ENCODE measurements at places on chromosomes 5 and 9.

- no peak for DNase-seq
These were observed 386.4 kb downstream of the RAB3C start for GRCh38 chr5:58969253-58969652.

GRCh38 chr9:120524038-120524437 is 55.9 kb downstream of the CDK5RAP2 start:
- no peak for DNase-seq

DNA sequence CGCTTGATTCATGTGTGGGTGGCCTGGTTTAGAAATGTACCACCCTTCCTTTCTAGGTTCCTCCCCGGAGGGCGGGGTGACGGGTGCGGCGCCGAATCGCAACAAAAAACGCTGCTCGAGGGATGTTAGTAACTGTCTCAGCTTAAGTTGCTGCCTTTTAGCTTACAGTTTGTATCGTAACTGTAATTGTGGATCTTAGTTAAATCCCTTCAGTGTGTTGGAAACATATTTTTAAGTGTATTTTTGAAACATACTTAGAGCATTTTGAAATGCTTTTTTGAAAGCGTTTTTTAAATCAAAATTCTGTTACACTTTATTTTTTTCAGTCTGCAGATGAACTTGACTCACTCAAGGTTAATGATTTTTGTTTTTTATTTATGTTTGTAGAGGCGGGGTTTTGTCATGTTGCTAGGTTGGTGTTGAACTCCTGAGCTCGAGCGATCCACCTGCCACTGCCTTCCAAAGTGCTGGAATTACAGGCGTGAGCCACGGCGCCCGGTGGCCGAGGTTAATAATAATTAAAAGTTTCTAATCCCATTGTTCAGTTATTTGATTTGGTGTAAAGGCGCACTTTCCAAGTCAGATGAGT is 997 bp upstream of the CHD1 start:
- DNase-seq = no peak

DNA sequence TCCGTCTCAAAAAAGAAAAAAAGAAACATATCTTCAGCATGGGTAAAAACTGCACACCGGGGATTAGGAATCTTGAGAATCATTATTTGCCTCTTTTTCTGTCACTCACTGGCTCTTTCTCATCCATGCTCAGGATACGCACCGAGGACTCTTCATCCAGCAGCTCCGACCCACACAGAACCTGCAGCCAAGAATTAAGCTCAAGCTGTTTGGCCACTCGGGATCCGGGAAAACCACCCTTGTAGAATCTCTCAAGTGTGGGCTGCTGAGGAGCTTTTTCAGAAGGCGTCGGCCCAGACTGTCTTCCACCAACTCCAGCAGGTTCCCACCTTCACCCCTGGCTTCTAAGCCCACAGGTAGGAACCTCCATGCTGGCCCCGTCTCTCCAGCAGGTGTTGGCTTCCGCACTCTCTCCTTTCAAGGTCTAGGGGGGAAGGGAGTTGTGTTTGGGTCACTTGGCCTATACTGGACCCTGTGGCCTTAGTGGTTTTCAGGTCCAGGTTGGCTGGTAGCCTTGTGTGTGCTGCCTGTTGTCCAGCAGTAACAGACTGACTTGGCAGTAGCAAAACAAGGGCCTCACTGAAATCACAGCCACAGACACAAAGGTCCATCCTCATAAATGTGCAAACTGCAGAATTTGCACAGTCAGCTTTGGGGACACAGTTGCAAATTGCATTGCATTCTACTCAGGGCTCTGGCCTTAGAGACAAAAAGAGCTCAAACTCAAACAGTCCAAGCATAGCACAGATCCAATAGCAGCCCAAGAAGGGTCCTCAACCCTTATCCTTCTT is 44.5 kb upstream of the CTSL start:
- no peak for DNase-seq

GRCh38 chr9:120833325-120833724 is 9.4 kb downstream of the PSMD5 start:
- no peak for DNase-seq

DNA sequence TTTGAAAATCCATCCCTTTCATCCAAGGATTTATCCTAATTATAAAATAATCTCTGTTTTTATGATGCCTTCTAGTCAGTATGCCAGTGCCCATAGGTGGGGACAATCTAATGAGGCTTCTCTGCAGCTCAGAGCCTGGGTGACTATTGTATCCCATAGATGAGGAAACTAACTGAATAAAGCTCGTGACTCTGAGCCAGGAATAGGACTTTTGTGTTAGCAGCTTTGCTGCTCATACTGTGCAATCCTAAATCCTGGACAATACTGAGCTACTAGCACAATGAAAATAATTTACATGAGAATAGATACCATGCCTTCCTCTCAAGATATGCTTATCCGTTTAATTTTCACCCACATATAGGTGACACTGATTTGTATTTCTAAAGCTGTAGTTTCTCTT is 443.0 kb downstream of the PLK2 start:
- DNase-seq = no peak

DNA sequence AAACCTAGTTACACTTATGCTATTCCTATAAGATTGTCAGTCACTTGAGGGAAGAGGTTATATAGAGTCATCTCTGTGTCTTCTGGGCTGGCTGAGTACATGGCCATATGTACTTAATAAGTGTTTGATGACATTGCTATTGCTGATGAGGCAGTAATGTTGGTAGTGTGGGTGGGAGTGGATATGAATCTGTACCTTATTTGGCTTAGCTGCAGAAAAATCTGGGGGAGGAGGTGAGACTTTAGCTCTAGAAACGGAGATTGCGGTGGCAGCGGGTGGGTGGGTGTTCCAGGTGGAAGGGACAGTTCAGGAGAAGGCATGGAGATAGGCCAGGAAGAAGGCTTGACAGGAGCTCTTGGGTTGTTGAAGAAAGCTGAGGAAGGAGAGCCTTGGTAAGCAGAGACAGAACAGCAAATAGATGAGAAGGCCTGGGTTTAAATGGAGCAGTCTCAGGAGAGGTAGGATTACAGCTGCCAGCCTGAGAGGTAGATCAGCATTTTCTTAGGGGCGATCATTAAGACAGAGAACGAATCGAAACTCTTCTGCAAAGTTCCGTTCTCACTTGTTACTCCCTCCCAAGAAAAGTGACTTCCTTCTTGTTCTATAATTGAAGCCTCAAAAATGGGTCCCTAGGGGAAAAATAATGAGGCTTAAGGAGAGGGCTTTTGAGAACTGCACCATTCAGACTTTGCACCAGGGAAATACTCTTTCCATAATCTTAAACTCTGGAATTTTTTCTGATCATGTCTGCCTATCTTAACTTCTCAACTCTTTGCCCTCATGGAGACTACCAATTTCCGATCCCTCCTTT is 160.5 kb downstream of the UNC13B start:
- no peak for DNase-seq

DNA sequence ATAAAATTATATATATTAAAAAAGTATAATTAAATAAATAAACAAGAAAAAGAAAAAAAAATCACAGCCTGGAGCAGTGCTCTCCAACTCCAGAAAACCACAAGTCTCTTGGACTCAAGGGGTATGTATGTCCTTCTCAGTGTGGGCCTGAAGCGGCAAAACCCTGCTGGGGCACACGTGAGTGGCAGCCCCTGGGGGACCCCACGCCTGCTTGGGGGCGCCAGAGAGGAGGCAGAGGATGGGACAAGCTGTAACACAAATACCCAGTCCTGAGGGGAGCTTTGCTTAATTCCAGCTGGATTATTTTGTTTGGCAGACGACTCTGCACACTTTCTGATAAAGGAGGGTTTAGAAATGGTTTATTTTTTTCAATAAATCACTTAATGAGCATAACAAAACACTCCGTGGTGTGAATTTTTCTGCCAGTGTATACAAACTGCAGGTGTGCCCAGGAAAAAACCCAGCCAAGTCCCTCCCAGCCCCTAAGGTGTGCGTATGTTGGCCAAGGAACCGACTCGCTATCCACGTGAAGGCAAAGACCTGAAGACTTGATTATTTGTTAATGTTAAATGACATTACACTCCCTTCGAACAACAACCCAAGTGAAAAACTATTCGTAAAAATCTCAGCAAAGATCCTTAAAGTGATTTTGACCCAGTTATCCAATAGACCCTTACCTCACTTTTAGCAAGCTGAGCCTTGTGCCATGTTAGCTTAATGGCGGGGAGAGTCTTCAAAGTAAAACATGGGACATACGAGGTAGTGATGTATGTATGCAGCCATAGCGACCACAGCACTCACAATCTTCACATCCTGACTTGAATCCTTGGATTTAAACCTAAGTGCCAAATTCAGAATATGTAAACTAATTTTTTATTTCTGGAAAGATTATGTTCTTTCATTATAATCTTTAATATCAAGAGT is 32.9 kb downstream of the ANKH start:
- no peak for DNase-seq

- DNase-seq = no peak
These were observed 181.6 kb upstream of the MAP1B start for GRCh38 chr5:71925608-71926091.

DNA sequence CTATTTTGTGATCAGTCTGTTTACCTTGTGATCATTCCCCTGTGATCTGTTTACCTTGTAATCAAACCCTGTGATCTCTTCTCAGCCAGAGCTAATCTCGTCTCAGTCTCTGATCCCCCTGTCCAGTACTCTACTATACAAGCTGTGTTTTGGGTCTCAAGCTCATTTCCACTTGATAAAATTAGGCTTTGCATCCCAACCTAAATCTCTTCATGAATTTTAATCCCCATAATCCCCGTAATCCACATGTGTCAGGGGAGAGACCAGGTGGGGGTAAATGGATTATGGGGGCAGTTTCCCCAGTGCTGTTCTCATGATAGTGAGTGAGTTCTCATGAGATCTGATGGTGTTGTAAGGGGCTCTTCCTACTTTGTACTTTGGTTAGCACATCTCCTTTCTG is 157.2 kb downstream of the PRR16 start:
- DNase-seq = no peak

DNA sequence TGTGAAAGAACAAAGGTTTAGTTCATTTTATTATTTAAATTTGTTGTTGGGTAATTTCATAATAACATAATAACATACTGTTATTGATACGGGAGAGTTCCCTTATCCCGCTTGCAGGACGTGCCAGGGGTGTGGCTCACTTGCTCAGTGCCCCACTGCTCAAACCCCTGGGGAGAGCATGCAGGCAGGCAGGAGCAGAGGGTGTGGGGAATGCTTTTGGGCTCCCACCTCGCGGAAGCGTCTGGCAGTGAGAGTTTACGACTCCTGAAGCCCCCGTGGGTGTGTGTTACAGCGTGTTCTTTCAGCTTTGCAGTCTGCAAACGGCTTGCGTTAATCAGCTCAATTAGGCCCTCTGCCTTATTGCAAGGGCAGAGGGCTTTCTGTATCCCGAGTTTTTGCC is 675.9 kb downstream of the SEMA5A start:
- DNase-seq = no peak

DNA sequence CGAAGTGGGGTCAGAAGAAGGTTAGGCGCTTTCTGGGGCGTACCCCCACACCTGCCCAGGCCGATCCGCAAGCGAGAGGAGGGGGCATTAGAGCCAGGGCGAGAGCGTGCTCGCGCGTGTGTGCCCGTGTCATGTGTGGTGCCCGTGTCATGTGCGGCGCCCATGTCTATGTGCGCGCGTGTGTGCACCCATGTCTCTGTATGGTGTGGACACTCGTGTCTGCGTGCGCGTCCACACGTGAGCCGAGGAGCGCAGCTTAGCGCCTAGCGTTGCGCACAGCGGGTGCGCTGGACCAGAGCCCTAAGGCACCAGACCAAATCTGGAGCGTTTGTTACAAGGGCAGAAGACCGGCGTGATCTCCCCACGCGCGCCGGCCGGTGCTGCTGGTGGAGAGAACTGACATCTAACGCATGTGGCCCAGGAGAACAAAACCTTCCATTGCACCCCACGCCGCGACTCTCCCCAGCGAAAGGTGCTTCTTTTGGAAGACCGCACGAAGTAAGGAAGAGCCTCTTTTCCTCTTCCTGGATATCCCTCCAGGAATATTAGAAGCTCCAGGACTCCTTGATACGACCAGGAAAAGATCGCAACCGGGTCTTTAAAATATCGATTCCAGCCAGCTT is 644 bp downstream of the NIM1K start:
- no peak for DNase-seq

DNA sequence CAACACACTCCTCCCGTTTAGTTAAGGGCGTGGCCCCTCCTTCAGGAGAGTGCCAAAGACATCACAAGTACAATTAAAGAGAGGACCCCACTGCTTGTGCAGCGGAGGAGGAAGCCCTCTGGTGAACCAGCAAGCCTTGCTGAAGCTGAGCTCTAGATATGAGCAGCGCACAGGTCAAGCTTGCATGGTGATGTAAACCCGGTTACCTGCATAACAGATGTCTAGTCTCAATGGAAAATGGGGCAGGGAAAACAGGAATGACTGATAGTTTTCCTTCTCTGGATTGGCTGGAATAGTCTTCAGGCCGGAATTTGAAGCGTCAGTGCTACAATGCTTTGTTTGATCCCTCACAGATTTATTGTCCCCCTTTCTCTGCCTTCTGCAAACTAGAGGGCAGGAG is 66.2 kb downstream of the MROH2B start:
- DNase-seq = no peak

Measured in AML-193 (cell line).